Hair follicle dermal papilla cell (primary cell): ENCODE measurements at places on chromosomes 16 and 17. TPM values are rescaled to one million over a fixed set of nuclear protein-coding genes. Genes with fewer than 3 reads are reported as not detected.

The TEDC2 gene
- 1.1 and 1.2 TPM in 2 replicates for total RNA-seq

The ATP2A1 gene
- under 0.01 and 0.32 TPM in 2 replicates for total RNA-seq

The WFDC1 gene
- total RNA-seq: 10.4 and 15.1 TPM in 2 replicates

The NPIPA3 gene
- 0.24 TPM in 1 of 2 replicates, not detected in the other for total RNA-seq

The METTL22 gene
- total RNA-seq: 28.1 and 33.1 TPM in 2 replicates

The NOD2 gene
- total RNA-seq: 0.73 and 1.5 TPM in 2 replicates

The NPIPB9 gene
- total RNA-seq: 2.7 and 4.4 TPM in 2 replicates

The SPIRE2 gene
- 4.9 and 5.4 TPM in 2 replicates for total RNA-seq

The TBC1D3H gene
- total RNA-seq: not detected in 2 replicates

The MT1A gene
- total RNA-seq: not detected in 2 replicates

The SRL gene
- total RNA-seq: 0.12 and 0.16 TPM in 2 replicates

The CD300LB gene
- not detected in 2 replicates for total RNA-seq

The HS3ST3A1 gene
- 33.2 and 40.1 TPM in 2 replicates for total RNA-seq

The OR1E2 gene
- not detected in 2 replicates for total RNA-seq

The GOSR1 gene
- 33.4 and 38.0 TPM in 2 replicates for total RNA-seq

The TLCD3B gene
- 0.12 TPM in 1 of 2 replicates, not detected in the other for total RNA-seq

The CD300E gene
- total RNA-seq: not detected in 2 replicates

The SGCA gene
- 1.8 and 2.4 TPM in 2 replicates for total RNA-seq

The SMIM5 gene
- total RNA-seq: 0.16 and 0.24 TPM in 2 replicates

The TNRC6C gene
- 7.4 and 7.5 TPM in 2 replicates for total RNA-seq

The KCNAB3 gene
- total RNA-seq: 0.49 and 1.6 TPM in 2 replicates

The TPPP3 gene
- 0.65 and 0.97 TPM in 2 replicates for total RNA-seq

The ELMO3 gene
- total RNA-seq: 0.36 and 0.49 TPM in 2 replicates

The ZFHX3 gene
- 11.7 and 13.3 TPM in 2 replicates for total RNA-seq

The KRTAP4-6 gene
- not detected in 2 replicates for total RNA-seq

The CMTM2 gene
- not detected in 2 replicates for total RNA-seq

The KRTAP4-5 gene
- total RNA-seq: not detected in 2 replicates

The GPR179 gene
- not detected in 2 replicates for total RNA-seq

The ZNF385C gene
- not detected in 2 replicates for total RNA-seq

The UBALD2 gene
- total RNA-seq: 3.4 and 4.7 TPM in 2 replicates

The VAMP2 gene
- 4.4 and 5.5 TPM in 2 replicates for total RNA-seq

The KRT25 gene
- total RNA-seq: not detected in 2 replicates

The NPIPA2 gene
- total RNA-seq: 0.24 and 0.32 TPM in 2 replicates

The ABCA6 gene
- total RNA-seq: 27.1 and 28.6 TPM in 2 replicates

The SPATA22 gene
- 0.49 and 0.85 TPM in 2 replicates for total RNA-seq

The TSNAXIP1 gene
- 0.49 and 1.3 TPM in 2 replicates for total RNA-seq
